ENCODE measurements at places on chromosomes 2 and 18.

DNA sequence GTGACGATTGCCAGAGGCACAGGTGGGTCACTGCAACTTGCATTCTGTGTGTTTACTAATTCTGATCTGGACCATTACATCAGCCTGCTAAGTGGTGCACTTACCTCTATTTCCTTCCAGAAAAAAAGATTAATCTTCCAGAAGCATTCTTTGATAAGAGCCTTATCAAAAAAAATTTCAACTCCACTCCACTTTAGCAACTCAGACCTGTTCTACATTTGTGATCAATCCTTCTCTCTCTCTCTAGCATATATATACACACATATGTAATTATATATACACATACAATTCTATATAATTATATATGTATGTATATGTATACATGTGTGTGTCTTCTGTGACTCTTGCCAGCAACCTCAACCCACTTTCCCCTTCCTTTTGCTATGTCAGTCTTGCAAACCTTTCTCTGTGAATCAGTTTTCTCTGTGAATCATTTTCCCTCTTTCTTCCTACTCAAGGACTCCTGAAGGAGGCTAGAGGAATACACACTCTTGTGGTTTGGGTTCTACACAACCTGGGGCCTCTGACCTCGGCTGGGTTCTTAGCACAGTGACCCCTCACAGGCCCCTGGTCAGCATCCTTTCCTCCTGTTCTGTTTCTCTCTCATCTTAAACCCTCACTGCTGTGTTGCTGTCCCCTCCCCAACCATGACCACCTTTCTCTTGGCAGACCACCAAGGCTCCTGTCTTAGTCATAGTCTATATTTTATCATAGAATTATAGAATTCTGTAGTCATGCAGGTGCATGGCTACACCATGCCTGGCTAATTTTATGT is 130.4 kb upstream of the PELI1 start:
- DNase-seq: no peak

DNA sequence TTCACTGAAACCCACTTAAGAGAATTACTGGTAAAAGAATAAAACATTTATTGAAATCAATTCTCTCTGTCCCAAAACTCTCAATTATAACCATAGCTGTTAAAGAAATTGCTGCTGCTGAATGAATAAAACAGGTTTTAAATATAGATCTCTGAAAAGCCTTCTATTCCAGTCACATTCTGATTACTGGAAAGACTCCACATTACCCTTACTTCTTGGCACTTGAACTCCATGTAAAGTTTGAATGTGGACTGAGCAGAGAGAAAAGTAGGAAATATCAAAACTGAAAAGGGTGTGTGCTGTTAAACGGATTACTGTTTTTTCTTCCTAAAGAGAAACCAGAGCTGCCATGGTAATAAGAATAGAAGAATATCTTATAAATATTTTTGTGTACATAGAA is 655.3 kb upstream of the SETBP1 start:
- DNase-seq: no peak

DNA sequence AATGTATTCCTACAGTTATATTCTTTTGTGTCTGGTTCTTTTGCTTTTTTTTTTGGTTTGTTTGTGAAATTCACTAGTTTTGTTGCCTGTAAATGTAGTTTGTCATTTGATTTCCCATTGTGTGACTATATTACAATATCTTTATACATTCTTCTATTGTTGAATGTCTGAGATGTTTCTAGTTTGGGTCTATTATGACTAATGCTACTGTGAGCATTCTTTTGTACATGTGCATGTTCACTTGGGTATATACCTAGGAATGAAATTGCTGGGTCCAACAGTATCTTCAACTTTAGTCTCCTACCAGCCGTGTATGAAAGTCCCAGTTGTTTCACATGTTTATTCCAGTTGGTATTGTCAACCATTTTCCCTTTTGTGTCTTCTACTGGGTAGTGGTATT is 112.7 kb upstream of the RBMS1 start:
- no peak for DNase-seq

GRCh38 chr18:12334863-12335262 is 26.8 kb downstream of the TUBB6 start:
- DNase-seq: no peak

- DNase-seq: no peak
Measured at GRCh38 chr18:48801728-48802542, 148.8 kb downstream of the SMAD7 start.

GRCh38 chr2:175151791-175152190 is 16.2 kb downstream of the ATF2 start:
- DNase-seq: no peak

GRCh38 chr2:59787095-59787494 is 766.4 kb downstream of the BCL11A start:
- DNase-seq: no peak

- DNase-seq: no peak
Measured at GRCh38 chr18:9516437-9517064, 41.2 kb downstream of the RALBP1 start.

- no peak for DNase-seq
Measured at GRCh38 chr2:8525582-8526402, 156.1 kb upstream of the ID2 start.

GRCh38 chr2:162888652-162889051 is 50.1 kb upstream of the KCNH7 start:
- no peak for DNase-seq

- DNase-seq: no peak
Measured at GRCh38 chr2:176291335-176291734, 22.1 kb downstream of the MTX2 start.

DNA sequence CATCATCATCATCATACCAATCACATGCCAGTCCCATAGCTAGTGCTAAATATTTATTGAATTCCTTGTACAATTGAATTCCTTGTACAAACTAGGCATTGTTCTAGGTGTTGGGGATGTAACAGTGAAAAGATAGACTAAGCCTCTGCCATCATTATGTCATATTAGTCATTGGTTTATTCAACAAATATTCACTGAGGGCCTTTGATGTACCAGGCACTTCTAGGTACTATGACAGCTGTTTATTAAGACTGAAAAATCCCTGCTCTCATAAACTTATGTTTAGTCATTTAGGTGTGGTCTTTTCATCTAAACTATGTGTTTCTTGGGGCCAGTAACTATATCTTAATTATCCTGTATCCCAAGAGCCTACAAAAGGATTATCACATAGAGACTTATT is 412.3 kb upstream of the ETAA1 start:
- DNase-seq: no peak

GRCh38 chr2:9610781-9611548 is 19.8 kb downstream of the YWHAQ start:
- no peak for DNase-seq

GRCh38 chr2:241268306-241268705 is 47.2 kb downstream of the HDLBP start:
- DNase-seq: no peak

GRCh38 chr2:108377401-108377800 is 353 bp upstream of the SULT1C4 start:
- DNase-seq: no peak

- no peak for DNase-seq
Measured at GRCh38 chr18:49878567-49879270, 65.4 kb upstream of the ACAA2 start.

GRCh38 chr2:120429586-120430500 is 83.9 kb downstream of the INHBB start:
- DNase-seq: no peak

DNA sequence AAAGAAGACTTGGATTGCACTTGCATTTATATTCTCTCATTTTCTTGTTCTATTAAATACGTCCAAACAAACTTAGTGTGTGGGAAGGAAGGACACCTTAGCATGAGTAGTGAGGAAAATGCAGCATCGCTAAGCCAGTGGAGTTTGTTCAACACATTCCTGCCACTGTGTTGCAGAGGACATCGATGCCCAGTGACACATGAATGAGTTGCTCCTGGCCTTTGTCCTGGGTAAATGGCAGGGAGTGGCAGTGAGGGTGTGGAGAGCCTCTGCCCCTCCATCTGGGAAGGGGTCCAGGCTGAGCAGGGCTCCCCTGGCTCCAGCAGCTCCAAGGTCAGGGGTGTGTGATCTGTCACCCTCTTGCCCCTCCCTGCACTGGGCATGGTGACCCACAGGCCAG is 75.9 kb downstream of the CABLES1 start:
- DNase-seq: no peak

- no peak for DNase-seq
Measured at GRCh38 chr2:195633974-195634373, 23.1 kb upstream of the SLC39A10 start.

GRCh38 chr2:198452327-198452726 is 647.9 kb downstream of the PLCL1 start:
- DNase-seq: no peak

DNA sequence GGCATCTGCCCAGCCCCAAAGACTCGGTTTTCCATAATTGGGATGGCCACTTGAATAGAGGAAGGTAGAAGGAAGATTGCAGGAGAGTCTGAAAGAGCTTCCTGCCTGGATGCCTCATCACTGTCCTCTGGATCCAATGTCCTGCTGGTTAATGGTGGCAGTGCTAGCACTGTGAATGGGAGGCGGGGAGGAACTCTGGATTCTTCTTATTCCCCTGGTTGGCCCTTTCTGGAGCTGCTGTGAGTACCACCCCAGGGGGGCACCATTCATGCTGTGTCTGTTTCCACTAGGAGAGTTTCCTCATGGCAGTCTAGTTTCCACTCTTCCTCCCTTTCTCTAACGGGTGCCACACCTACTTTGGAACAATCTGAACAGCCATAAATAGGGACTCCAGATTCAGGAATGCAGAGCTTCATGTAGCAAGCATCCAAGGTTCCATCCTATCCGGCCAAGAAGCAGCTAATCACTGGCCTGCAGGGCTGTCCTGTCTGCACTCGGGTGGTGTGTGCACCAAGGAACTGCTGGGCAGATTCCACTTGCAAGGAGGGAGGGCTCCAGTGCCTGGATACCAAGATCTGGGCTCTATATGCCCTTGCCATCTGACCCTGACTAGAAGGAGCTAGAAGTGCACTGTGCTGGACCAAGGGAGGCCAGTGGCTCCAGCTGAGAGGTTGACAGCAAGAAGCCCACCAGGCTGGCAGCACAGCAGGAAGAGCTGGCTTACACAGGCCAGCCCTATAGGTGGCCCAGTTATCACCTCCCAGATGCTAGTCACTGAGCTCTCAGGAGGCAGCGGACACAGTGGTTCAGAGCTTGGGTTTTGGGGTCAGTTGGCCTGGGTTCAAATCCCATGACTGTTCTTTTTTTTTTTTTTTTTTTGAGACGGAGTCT is 4.6 kb upstream of the ATOH8 start:
- DNase-seq: no peak
